ENCODE measurements at places on chromosomes 1 and 21. TPM values are rescaled to one million over a fixed set of nuclear protein-coding genes. Genes with fewer than 3 reads are reported as not detected.

OR6K3 gene
- total RNA-seq, result not detected

RGS7 gene
- total RNA-seq, result 0.44 TPM

SMPDL3B gene
- total RNA-seq, result not detected

SLC1A7 gene
- not detected for total RNA-seq

KRTAP19-3 gene
- total RNA-seq, result not detected

KRTAP12-2 gene
- total RNA-seq, result not detected

CFHR4 gene
- not detected for total RNA-seq

KDF1 gene
- not detected for total RNA-seq

F5 gene
- not detected for total RNA-seq
